ENCODE measurements at places on chromosomes 3 and 15.

DNA sequence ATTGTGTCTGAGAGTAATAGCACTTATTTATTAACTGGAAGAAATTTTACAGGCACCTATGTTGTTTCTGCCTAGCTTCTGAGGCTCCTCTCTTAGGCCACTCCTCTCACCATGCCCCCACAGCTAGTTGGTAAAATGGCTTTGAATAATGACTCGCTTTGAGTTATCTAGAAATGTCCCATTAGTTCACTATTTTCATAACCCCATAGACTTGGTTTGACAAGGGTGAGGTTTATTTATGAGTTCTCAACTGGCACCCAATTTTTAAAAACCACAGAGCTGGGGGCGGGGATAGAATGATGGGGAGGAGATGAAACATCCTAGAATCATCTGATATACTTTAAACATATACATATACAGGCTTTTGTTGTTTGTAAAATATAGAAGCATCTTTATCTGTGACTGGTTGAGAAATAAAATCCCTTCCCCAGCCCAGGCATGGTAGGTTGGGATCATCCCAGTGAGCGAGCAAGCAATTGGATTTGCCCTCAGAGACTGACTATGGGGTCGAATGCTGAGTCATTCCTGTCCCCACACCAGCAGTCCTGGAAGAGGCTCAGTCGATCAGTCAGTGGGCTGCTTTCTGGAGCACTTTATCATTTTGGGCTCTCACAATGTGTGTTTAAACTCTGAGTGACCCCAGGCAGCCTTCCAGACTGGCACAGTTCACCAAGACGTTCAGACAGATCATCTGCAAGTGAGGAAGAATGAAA lies 60.2 kb upstream of the TSEN2 start:
- DNase-seq: no peak

- no peak for DNase-seq
Measured at GRCh38 chr15:60967728-60968127, 261.4 kb downstream of the RORA start.

DNA sequence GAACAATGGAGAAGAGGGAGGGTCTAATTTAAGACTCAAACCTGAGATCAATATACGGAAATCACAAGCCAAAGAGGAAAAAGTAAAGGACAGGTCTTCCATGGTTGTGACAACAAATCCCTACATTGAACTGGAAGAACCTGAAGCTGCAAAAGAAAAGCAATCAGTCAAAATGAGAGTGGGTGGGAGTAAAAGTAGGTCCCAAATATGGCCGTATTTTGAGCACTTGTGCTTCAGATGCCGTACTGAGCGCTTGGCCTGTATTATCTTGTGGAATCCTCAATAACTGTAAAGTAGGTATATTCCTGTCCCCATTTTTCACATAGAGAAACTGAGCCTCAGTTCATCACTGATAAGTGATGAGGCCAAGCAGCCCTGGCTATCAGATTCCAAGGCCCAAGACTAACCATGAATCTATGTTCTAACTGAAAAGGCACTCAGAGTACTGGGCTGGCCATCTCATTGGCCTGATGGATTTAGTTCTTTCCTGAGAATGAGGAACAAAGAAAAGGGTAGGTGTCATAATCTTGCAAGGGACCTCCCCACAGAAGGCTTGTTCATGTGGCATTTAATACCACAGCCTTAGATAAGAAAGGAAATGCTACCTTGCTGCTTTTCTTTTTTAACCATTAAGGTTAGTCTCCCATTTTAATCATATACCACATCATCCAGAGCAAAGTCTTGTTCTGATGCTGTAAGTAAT lies 52.5 kb downstream of the LRRN1 start:
- DNase-seq: no peak

- DNase-seq: no peak
Measured at GRCh38 chr3:151227266-151227806, 24.3 kb upstream of the GPR171 start.

DNA sequence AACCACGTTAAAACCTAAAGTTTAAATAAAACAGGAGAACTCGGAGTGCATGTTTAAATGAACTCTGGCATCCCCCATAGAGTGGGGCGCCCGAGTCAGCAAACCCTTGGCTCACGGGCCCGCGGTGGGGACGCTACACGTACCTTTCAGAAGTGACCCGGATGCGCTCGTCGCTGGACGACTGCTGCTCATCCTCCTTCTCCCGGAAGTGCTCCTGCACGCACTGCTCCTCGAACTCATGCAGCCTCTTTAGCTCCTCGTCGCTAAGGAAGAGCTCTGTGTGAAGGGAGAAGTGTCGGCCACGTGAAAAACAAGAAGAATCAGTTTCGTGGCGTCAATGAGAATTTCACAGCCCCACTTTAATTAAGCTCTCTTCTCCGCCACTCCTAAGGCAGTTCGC lies 34.6 kb upstream of the MTMR10 start:
- DNase-seq: no peak

Measured in CD4-positive, alpha-beta T cell treated with Interleukin-4 for 4 hours (primary cell).